ENCODE measurements at places on chromosomes 1 and 21.
A peak's percentile ranks its signal among the peaks of the same experiment; 100 is the strongest.

DNA sequence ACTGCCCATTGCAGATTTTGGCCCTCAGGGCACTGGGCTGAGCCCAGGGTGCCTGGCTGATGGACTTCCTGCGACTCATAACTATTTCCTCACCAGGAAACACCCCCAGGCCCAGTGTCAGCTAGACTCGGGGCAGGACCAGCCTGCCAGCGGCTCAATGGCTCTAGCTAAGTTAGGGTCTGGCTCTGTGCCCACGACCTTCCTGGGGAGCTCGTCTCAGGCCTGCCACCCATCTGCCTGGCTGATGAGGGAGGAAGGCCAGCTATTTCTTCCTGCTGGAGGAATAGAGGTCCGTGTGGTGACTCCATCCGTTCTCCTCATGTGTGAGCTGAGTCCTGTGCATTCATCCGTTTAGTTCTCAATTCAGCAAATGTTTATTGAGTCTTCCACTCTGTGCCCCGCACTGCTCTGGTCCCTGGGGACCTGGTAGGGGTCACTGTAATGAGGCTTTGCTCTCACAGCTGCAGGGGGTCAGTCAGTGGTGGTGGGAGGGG, 44.5 kb downstream of the KIRREL1 start:
- peak; percentile 67 for DNase-seq

GRCh38 chr1:221766210-221766609, 24.3 kb upstream of the DUSP10 start:
- DNase-seq: no peak

DNA sequence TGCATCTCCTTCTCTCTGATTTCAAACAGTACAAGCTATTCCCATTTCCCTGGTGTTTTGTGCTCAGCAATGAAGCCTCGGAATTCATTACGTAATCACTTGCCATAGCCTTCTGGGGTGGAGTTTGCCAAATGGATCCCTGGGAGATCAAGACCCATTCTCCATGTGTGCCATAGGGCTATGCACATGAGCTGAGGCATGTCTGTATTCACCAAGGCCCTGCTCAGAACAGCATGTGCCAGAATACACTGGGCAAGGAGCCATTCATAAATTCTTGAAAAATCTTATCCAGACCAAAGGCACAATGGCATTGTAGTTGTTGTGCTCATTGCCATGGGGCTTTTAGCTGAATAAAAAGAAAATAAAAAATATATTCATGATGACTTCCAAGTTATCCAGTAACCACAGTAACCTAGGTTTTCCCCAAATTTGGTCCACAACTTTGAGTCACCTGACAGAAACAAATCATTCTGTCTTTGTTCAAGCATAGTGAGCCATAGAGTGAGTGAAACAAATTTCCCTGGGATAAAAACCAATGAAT, 53.0 kb downstream of the CRB1 start:
- no peak for DNase-seq

DNA sequence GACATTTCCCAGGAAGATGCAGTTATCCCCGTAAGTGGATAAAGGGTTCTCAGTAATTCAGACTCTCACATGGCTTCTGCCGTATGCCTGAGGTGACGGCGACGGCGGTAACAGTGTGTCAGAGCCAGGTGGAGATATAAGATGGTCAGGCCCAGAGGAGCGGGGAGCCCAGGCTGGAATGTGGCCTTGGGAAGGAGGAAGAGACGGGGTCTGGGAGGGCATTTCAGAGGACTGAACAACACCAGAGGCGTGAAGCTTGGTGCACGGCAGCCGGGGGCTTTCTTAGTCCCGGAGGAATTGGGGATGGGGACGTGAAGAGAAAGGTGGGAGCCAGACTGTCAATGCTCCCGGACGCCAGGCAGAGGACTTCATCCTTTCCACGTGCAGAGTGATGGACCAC, 1.0 kb downstream of the RER1 start:
- DNase-seq: no peak

- DNase-seq: no peak
Measured at GRCh38 chr1:151406176-151406575, 6.8 kb downstream of the PSMB4 start.

DNA sequence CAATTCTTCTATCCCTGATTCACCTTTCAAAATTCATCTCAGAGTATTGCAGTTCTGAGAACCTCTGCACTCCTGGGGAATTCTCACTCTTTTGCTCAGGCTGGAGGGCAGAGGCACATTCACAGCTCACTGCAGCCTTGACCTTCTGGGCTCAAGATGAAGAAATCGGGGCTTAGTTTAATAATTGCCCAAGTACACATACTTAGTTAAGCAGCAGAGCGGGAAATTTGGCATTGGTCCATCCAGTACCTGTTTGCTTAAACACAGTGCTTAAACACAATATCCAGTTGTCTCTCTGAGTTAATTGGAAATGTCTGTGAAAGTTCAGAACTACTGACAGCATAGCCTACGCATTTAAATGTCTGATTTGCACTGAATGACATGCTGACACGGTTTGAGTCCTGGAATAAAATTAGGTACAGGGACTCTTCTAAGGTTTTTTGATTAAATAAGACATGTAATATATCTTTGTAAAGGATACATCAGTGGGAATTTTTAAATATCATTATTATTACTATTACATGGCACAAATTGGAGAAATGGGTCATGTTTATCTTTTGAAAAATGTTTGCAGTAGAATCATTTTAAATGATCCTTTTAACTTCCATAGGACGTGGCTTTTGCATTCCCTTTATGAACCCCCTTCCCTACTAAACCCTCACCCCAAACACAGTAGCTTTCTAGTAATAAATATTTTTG, 337.4 kb downstream of the SRGAP2C start:
- no peak for DNase-seq

GRCh38 chr1:42913426-42914091, 45.1 kb downstream of the SLC2A1 start:
- DNase-seq: peak; percentile 47

DNA sequence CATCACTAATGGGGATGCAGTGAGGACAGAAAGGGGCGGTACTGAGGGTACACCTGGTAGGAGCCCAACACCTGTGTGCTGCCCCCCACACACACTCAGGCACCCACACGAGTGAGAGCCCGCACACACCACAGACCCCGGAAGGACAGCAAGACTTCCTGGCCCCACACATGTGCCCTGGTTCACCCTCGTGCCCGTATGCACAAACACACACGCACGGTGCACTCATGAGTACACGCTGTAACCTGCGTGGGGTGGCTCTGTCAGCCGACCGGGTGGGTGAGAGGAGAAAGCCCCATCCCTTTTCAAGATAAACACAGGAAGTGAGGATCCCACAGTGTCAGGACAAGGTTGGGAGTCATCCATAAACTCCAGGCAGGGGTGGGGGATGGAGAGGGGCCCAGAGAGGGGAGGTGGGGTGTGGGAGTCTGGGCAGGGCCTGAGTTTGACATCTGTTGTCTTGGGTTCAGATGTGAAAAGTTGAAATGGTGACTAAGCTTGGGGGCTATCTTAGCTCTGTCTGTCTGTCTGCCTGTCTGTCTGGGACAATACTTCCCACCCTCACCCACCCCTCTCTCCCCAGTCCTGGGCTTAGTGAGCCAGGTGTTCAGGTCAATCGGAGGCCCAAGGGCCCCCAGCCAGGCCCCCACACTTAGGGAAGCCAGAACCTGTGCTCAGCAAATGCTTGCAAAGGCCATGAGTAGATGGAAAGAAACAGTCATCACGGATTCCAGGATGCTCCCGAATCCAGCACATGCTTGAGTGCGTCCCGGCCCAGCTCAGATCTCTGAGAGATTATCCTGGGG, 119.8 kb upstream of the ZBTB40 start:
- no peak for DNase-seq

- no peak for DNase-seq
Measured at GRCh38 chr21:33112681-33113080, 42.7 kb downstream of the OLIG1 start.

DNA sequence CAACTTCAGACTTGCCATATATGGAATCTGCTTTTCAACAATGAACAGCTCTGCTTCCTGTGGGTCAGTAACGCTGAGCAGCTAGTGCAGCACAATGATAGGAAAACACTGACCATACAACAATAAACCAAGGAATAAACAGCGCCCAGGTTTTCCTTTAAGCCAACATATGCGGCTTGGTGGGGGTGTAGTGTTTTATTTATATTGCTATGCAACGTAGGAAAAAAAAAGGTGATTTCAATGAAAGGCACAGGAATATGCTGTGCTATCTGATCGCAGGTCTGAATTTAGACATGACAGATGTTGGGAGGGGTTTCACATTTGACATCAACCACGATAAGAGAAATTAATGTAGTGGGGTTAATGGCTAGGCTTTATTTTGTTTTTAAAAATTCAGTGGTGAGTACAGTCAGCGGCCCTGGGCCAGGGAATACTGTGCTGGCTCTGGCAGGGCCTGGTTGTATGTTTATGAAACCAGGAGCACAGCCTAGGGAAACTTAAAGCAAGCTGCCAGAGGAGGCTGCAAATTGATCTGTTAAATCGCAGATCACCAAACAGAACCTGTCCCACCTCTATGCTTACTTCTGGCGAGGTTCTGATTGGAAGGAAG, 4.3 kb downstream of the TSPAN2 start:
- peak; percentile 58 for DNase-seq

- no peak for DNase-seq
Measured at GRCh38 chr1:47257224-47257623, 25.2 kb upstream of the TAL1 start.

GRCh38 chr1:213864091-213864490, 123.7 kb upstream of the PROX1 start:
- DNase-seq: peak; percentile 55

DNA sequence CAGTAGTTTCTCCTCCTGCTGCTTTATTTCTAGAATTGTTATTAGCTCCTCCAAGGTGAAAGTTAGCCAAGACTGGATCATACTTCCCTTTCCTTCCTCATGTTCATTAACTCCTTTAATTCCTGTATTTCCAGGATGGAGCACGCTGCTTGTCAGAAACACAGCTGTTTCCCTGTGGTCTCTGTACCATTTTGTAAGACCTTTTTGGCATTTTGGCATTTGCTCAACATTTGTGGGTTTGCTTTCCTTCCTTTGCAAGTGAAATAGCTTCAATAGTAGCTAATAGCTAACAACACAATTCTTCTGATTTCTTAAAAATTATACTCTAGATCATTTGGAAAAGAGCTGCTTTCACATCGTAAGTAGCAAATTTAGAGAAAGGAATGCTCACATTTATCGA, 44.3 kb upstream of the HPDL start:
- no peak for DNase-seq

GRCh38 chr1:219726480-219727272, 113.8 kb upstream of the ZC3H11B start:
- no peak for DNase-seq

- DNase-seq: no peak
Measured at GRCh38 chr1:226736908-226737818, 1.9 kb downstream of the ITPKB start.

GRCh38 chr1:244021427-244021826, 29.7 kb upstream of the ZBTB18 start:
- no peak for DNase-seq

- DNase-seq: no peak
Measured at GRCh38 chr1:47699492-47700235, 261.8 kb downstream of the FOXD2 start.

- no peak for DNase-seq
Measured at GRCh38 chr1:61322769-61323168, 240.4 kb downstream of the NFIA start.

GRCh38 chr1:59188413-59189213, 108.3 kb upstream of the FGGY start:
- DNase-seq: no peak

DNA sequence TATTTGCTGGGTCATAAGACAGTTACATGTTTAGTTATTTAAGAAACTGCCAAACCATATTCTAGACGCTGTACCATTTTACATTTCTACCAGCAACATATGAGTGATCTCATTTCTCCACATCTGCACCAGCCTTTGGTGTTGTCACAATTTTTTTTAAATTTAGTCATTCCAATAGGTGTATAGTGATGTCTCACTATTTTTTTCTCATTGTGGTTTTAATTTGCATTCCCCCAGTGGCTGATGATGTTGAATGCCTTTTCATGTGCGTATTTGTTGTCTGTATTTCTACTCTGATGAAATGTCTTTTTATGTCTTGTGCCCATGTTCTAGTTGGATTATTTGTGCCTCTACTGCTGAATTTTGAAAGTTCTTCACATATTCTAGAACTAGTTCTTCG, 38.4 kb downstream of the NFASC start:
- no peak for DNase-seq

- DNase-seq: no peak
Measured at GRCh38 chr1:54225986-54226559, 26.1 kb downstream of the MRPL37 start.

DNA sequence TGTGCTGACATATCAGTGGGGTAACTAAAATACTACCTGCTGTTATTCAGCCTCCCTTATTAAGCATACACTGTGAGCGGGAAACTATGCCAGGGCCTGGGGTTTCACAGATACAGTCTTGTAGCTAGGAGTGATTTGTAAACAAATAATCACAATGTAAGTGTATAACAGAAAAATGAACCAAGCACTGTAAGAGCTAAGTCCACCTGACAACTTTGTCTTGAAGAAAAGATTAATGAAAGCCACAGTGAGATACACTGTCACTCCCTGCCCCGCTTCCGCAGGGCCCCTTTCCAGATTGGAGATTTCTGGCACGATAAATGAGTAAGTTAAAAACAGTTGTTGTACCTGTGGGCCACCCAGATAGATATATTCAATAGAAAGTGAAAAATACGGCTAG, 4.8 kb downstream of the RCAN3 start:
- DNase-seq: no peak

GRCh38 chr1:183609313-183609712, 19.1 kb upstream of the NCF2 start:
- no peak for DNase-seq

DNA sequence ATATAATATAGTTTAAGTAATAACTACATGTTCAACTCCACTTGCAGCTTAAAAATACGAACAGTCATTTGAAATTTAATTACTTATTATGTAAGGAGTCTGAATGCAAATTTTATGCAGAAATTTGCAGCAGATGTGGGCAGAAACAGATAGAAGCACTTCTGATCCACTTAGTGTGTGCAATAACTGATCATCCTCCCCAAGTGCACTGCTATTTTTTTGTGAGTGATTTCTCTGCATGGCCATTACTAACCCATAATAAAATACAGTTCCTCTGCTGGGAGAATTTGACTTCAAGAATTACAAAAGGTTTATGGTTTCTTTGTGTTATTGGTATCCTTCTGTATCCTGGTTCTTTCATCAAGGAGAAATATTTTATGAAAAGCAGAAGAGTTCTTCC, 611.5 kb upstream of the RGS18 start:
- DNase-seq: no peak

DNA sequence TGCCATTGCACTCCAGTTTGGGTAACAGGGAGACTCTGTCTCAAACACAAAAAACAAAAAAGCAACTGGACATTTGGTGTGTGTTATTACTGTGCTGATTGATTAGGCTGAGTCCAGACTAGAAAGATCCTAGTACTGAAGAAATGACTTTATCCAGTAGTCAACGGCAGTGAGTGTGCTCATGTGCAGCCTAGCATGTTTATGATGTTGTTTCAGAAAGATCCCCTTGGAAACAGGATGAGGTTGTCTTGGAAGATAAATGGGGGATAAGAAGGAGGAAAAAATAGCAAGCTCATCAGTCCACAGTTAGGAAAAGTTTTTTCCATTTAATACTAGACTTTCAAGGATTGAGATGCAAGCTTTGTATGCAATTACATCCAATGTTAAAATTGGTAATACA, 14.3 kb downstream of the RUSC1 start:
- no peak for DNase-seq

GRCh38 chr21:35319684-35320283, 270.7 kb upstream of the RUNX1 start:
- DNase-seq: no peak

GRCh38 chr1:66245691-66246090, 288.3 kb upstream of the SGIP1 start:
- DNase-seq: peak; percentile 16

- DNase-seq: no peak
Measured at GRCh38 chr1:214326406-214326805, 45.4 kb downstream of the SMYD2 start.

GRCh38 chr1:66984491-66984890, 59.7 kb downstream of the MIER1 start:
- no peak for DNase-seq
